ENCODE measurements at places on chromosomes 3 and 15.

DNA sequence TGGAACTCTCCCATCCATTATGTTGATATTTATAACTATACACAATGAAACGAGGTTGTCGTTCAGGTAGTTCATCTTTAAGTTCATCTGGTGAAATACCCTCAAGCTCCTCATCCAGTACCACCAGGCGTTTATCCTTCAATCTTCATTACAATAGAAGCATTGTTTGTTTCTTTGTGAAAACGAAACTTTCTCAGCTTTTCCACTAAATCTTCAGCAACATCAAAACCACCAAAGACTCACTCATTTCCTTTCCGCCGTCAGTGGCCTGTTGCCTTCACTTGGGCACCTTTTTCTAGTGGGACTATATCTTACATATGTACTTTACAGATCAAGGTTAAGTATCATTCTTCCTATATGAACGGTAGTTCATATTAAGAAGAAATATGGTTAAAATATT, 44.1 kb upstream of the TFG start:
- no peak for DNase-seq

DNA sequence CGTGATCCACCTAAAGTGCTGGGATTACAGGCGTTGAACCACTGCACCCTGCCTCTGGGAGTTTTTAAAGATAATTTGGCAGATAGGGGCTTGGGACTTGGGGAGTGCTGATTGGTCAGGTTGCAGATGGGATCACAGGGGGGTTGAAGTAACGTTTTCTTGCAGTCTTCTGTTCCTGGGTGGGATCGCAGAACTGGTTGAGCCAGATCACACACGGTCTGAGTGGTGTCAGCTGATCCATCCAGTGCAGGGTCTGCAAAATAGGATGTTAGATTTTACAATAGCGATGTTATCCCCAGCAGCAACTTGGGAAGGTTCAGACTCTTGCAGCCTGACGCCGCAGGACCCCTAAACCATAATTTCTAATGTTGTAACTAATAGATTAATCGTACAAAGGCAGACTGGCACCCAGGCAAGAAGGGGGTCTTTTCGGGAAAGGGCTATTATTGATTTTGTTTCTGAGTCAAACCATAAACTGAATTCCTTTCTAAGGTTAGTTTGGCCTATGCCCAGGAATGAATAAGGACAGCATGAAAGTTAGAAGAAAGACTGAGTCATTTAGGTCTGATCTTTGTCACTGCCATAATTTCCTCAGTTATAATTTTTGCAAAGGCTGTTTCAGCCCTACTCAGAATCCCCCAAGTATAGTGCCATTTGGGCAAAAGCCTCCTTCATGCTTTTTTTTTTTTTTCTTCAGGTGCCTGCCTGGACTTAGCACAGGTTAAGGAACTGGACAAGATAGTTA, 1.5 kb upstream of the CA12 start:
- no peak for DNase-seq

DNA sequence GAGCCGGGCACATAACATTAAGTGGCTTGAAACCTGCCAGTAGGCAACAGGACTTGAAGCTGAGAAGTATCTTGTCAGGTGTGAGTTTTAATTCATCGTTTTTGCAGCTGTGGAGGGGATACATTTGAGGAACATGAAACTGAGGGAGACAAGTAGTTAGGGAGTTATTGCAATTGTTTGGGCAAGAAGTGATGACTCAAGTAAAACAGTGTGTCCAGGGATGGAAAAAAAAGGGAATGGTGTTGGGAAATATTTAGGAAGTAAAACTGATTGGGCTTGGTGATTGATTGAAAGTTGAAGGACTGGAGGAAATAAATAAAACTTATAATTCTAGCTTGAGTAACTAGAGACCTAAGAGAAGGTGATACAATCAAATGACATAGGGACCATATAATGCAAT, 85.5 kb downstream of the NCEH1 start:
- no peak for DNase-seq

DNA sequence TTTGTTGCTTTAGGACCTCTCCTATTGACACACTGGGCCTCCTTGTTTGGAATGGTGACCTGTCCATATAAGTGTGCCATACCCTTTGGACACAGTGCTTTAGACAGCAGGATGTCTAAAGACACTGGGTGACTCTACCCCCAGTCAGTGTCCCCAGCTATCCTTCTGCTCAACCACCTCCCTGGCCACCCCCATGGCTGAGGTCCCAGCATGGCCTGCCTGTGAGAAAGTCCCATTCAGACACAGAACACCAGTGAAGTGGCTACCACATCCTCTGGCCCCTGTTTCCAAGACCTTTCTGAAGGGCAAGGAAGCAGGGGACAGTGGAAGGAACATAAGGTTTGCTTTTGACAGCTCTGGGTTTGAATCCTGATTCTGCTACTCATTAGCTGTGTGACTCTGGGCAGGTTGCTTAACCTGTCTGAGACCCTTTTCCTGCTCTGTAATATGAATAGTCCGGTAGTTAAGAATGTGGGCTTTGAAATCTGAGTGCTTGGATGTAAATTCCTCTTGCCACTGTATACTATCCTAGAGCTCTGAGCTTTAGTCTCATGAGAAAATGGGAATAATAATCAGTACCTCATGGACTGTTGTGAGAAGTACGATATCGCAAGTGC, 6.3 kb upstream of the AP3S2 start:
- DNase-seq, result no peak

- no peak for DNase-seq
Measured at GRCh38 chr15:100903168-100903554, 16.0 kb upstream of the LRRK1 start.
